ENCODE measurements at places on chromosomes 3 and 15. TPM values are rescaled to one million over a fixed set of nuclear protein-coding genes. Genes with fewer than 3 reads are reported as not detected.

GOLGA6L4 gene
- total RNA-seq: 2.4 TPM

ZNF639 gene
- total RNA-seq: 14.1 TPM

FAM107A gene
- total RNA-seq: 4.1 TPM

LRRC34 gene
- 0.24 TPM for total RNA-seq

KLF15 gene
- total RNA-seq: 0.60 TPM

EPHB3 gene
- 44.7 TPM for total RNA-seq

FOXL2 gene
- total RNA-seq: not detected

- no peak for ATAC-seq
These were observed 14.5 kb downstream of the HIGD2B start for GRCh38 chr15:72671525-72671924.

GRCh38 chr3:46393011-46393410 is 13.9 kb downstream of the CCR5AS start:
- ATAC-seq: no peak

DNA sequence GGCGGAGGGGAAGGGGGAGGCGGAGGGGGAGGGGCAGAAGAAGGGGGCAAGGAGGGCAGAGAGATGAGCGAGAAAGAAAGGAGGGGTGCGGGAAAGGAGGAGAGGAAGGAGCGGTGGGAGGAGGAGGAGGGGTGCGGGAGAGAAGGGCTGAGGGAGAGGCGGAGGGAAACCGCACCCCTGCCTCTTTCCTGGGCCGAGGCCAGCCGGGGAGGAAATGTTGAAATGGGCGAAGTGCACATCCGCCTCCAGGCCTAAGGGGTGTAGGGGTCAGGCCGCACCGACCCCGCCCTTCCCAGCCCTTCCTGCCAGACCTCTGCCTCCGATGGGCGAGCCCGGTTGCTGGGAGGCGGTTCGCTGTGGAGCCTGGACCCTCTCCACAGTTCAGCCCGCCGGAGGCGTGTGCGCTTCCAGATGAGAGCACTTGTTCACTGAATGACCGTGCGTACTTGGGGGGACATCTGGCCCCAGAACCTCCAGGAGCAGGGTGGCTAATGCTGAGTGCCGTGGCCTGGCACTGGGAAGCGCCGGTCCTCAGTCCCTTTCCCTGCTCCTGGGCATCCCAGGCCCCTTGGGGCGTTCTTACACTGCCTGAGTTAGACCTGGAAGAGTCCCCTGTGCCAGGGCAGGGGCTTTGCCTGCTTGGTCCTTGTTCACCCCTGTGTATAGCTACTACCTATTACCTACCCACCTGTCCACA is 110.3 kb upstream of the KLF13 start:
- ATAC-seq: peak; percentile 79

DNA sequence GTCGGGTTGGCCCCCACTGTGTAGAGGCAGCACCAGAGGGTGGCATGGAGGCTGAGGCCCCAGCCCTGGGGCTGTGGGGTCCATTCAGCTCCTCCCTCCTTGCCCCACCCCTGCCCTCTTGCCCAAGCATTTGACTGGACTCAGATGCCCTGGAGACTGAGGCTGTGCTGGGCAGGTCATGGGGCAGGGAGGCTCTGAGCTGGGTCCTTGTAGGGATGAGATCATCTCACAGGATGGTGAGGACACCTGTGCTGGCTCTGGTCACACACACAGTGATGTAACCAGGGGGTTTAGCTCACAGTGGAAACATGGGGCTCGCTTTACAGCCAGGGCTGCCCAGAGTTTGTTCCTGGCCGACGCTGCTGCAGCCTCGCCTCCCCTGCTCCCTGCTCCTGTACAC is 17.8 kb downstream of the ALPK3 start:
- ATAC-seq: peak; percentile 34

DNA sequence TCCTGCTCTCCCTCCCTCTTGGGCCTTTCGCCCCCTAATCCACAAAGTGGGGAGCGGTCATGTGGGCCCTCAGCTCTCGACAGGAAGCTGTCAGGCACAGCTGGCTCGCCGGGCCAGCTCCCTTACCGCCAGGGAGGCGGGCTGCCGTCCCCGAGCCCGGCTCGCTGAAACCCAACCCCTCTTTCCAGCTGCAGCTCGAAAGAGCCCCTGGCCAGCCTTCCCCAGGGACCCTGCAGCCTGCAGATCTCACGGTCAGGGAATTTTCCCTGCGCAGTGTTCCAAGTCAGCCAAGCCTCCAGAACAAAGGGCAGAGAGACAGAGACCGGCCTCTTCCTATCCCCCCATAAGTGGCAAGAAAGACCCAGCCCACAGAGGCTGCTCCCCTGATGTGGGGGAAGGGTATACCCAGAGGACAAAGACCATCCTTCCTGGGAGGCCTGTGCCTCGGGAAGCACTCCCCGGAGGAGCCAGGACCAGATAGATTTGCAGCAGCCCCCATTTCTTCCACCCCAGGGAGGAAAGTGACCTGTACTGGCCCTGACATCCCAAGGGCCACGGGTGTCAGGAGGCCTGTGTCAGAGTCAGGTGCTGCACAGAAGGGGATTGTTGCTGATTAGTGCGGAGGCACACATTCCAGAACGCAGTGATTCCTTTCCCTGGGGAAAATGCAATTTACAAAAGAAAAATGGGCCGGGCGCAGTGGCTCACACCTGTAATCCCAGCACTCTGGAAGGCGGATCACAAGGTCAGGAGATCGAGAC is 32.6 kb downstream of the MAGEF1 start:
- ATAC-seq: no peak

- peak; percentile 10 for ATAC-seq
These were observed at the start of gene APBA2 for GRCh38 chr15:28885630-28886430. TSS of gene APBA2 (plus strand) at chr15:28885974. CDS start at chr15:29053885, 167,911 bp downstream.

DNA sequence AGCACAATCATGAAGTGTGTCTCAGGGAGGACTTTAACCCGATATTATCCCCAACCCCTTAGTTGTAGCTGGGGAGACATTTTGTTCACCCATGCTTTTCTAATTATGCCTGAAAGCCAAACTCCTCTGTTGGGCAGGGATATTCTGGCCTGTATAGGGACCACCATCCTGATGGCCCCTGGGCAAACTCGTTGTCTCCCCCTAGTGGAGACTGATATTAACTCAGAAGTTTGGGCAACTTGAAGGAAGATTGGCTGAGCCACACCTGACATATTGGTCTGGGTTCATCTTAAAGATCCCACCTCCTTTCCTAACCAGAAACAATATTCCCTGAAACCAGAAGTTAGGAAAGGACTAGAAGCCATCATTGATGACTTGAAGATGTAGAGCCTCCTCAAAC is 42.3 kb downstream of the TM4SF18 start:
- no peak for ATAC-seq

GRCh38 chr15:93974804-93975481 is 256.4 kb upstream of the MCTP2 start:
- peak; percentile 61 for ATAC-seq

GRCh38 chr3:72295962-72296450 is 511.1 kb upstream of the PROK2 start:
- no peak for ATAC-seq

DNA sequence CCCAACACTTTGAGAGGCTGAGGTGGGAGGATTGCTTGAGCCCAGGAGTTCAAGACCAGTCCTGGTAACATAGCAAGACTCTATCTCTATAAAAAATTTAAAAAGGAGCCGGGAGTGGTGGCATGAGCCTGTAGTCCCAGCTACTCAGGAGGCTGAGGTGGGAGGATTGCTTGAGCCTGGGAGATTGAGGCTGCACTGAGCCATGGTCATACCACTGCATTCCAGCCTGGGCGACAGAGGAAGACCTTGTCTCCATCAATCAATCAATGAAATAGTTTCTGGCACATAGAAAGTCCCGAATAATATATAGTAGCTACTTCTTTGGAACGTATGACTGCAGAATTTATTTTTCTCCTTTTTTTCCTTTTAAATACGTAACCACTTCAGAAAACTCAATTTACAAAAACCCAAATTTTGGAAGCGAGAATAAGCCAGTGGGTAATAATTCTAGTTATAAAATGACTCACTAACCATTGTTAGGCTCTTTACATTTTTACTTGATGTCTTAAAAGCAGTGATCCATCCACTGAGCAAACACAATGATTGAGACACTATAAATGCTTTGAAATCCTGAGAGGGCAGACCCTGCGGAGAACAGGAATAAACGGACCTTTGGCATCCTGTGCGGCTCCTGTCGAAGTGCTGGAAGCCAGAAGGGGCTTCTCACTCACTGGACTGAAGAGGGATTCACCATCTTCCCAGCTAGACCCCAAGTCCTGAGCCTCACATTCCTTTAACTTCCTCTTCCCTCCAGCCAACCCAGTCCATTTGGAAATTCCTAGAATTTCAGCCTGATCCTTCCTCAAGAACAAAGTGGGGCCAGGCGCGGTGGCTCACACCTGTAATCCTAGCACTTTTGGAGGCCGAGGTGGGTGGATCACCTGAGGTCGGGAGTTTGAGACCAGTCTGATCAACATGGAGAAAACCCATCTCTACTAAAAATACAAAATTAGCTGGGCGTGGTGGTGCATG is 68.4 kb upstream of the MFGE8 start:
- no peak for ATAC-seq

DNA sequence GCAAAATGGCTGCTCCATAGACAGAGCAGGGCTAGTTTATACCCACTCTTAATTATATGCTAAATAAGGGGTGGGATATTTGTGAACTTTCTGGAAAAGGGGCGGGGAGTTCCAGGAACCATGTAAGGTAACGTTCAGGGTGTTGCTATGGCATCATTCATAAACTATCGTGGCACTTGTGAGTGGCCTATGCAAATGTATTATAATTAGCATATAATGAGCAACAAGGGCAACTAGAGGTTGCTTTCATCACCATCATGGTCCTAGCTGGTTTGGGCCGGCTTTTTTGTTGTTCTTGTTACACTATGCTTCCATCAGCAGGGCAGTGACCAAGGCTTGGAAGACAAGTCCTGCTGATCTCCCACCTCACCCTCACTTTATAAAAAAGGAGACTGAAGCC is 43.2 kb upstream of the FGD5 start:
- ATAC-seq: no peak

GRCh38 chr15:94877833-94878232 is 646.5 kb downstream of the MCTP2 start:
- ATAC-seq: no peak

GRCh38 chr15:78889000-78889399 is 16.3 kb downstream of the MORF4L1 start:
- no peak for ATAC-seq

DNA sequence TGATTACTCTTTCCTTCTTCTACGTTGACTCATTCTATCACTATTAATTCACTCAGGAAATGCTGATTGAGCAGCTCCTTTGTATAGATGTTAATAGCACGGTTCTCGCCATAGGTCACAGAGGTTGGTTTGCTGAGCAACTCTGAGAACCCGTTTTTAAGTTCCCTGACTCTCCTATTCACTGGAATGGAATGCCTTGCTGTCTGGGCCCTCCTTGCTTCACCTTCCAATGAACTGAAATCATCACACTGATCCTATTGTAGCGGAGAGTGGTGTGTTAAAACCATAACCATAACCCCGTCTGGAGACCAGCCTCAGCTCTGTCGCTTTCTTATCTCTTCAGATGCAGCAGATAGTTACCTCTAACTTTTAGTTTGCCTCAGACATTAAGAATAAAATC is 323.6 kb downstream of the GABRB3 start:
- no peak for ATAC-seq

- ATAC-seq: no peak
These were observed 376.5 kb downstream of the MECOM start for GRCh38 chr3:169286992-169287391.

DNA sequence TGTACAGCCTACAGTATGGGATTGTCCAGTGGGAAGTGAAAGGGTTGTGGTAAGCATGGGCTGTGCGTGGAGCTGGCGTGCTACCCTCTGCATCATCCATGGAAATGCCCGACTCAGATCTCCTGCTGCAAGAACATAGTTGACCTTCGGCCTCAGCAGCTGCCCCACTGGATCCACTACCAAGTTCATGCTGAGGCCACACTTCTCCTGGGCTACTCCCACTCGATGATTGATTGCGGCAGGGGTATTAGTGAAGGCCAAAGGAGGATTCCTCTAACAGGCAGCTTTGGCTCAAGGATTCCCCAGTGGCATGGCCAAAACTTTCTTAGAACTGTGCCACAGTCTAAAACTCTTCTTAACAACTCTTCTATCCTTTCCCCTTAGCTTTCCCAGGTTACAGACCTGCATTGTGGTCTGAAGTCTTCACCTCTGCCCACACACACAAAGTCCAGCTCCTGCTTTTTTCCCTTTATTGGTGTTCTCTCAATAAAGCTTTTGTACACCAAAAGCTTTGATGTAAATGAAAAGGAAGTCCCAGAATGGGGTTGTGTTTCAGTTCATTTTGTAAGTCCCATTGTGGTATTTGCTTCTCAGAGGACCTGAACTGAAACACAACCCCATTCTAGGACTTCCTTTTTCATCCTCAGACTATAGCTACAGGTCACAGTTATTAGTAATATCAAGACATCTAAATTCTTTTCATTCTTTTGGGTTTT is 4.9 kb upstream of the TBC1D5 start:
- ATAC-seq: no peak

GRCh38 chr15:57883701-57884100 is 177.2 kb downstream of the POLR2M start:
- no peak for ATAC-seq

DNA sequence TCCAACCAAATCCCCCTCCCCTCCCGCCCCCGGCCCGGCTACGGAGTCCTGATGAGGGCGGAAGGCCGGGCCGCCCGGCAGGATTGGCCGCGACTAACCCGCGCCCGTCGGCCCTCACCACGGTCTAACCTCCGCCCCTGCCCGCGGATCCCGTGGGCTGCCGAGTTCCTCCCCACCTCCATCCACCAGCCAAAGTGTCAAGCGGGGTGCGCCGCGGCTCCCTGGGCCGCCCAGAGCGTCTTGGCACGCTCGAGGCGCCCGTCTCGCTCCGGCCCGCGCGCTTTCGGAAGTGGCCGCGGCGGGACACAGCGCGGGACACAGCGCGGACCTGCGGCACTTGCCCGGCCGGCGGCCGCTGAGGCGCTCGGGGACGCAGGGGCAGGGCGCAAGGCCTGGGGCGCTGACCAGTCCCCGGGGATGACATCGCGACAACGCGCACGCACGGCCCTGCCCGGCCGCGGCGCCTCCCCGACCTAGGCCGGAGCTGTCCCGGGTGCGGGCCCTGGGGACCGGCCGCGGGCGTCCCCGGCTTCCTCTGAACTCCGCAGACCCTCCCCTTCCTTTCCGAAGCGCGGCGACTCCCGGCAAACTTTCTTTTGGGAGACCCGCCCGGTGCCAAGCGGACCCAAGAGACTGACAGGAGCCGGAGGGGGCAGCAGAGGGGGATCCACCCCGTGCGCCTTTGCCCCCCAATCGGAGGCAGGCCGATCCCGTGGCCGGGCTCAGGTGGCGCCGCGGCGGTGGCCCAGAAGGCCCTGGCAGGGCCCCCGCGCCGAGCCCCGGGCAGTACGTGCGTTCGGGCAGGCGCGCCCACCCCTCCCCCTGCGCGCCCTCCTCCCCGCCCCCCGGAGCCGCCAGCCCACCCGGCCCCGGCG is 112.8 kb upstream of the ICE2 start:
- ATAC-seq: peak; percentile 66

DNA sequence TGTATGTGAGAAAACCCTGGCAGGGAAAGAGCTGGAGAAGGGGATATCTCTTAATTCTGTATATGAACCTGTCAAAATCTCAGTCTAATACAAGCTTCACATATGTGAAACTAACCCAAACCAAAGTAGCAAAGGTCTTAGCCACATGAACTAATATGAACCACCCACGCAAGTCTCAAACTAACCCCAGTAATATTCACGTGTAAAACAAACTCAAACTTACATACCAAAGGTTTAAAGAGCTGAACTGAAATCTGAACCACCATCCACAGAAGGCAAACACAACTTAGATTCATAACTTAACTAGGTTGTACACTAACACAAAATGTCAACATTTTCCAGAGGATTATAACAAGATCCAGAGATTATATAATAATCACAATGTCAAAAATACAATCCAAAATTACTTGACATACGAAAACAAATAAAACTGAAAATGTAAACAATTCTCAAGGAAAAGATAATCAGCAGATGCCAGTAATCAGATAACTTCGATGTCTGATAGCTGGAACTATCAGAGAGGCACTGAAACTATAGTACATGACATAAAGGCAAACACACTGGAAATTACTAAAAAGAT is 64.1 kb downstream of the VPS13C start:
- no peak for ATAC-seq

All from esophagus mucosa (tissue), 1 donor.